Activated CD4-positive, alpha-beta memory T cell treated with anti-CD3 and anti-CD28 coated beads, Interleukin-2, amount 10 ng/mL, durations not matched to agents 7 days and 5 days (primary cell): ENCODE measurements at places on chromosomes 11 and 22. TPM values are rescaled to one million over a fixed set of nuclear protein-coding genes. Genes with fewer than 3 reads are reported as not detected.

Gene ANKK1
- not detected for total RNA-seq

Gene FAM180B
- not detected for total RNA-seq

Gene SGSM1
- total RNA-seq = 0.35 TPM

DNA sequence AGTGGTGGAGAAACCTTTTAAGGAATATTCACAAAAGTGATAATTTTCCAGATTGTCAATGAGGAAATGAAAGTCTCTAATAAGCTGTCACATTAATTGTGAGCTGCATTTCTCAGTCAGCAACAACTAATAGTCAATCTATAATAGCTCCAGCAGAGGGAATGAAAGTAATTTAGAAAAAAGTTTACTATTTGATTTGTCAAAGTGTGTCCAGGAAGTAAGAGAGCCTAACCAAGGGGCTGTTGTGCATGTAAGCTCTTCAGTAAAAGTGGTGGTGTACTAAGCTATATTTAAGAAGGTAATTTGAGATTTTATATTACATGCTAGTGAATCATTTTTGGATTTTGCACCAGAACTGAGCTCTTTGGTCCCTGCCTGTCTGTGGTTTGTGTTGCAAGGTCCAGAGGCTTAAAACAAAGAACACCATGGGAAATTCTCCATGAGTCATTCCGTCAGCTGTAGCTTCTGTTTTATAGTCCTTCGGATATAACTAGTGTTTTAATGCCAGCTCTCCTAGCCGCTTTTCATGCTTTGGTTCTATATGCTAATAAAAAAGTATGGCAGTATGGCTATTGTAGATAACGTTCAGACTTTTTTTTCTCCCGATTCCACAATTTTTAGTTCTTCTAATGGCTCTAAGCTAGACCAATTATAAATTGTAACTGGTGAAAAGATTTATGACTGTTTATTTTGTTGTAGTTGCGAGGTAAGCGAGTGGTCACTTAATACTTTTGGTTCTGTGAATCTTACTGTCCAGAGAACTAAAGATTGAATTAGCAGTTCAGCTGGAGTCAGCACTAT, 64.6 kb downstream of the ARHGEF12 start:
- H3K4me1 ChIP-seq = no peaks in the 10 kb centered on the region
- H3K4me3 ChIP-seq = no peak overlapping the region
- H3K27ac ChIP-seq = no peak overlapping the region
- peaks cover 33% of the 10 kb centered on the region for H3K27me3 ChIP-seq

DNA sequence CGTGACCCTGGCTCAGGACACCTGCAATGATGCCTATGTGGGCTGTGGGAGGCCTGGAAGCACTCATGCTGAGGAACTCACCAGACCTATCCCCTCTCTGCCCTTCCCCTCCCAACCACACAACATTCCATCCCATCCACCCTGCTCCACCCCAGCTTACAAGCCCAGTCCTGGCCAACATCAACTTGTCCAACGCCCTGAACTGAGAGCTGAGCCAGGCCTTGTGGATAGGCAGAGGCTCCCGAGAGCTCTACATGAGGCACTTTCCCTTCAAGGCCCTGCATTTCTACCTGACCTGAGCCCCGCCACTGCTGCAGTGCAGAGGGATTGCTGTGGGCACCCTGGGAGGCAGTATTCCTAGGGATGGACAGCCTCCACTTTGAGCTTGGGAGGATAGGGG, 112.4 kb downstream of the PDE2A start:
- peaks cover 14% of the 10 kb centered on the region for H3K27me3 ChIP-seq
- no peaks in the 10 kb centered on the region for H3K36me3 ChIP-seq
- H3K4me3 ChIP-seq = no peak overlapping the region
- H3K4me1 ChIP-seq = peaks cover 2% of the 10 kb centered on the region
- H3K27ac ChIP-seq = no peak overlapping the region

DNA sequence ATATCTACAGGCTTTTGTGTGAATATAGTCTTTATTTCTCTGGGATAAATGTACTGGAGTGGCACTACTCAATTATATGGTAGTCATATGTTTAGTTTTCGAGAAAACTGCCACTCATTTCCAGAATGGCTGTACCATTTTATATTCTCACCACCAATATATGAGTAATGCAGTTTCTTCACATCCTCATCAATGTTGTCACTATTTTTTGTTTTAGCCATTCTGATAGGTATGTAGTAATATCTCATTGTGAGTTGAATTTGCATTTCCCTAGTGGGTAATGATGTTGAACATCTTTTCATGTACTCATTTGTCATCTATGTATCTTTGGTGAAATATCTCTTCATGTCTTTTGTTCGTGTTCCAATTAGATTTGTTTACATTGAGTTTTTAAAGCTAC, 18.0 kb downstream of the ACRV1 start:
- H3K27me3 ChIP-seq = no peaks in the 10 kb centered on the region
- peaks cover 18% of the 10 kb centered on the region for H3K4me1 ChIP-seq
- DNase-seq = no peak
- no peak overlapping the region for H3K27ac ChIP-seq
